Activated CD4-positive, alpha-beta memory T cell treated with anti-CD3 and anti-CD28 coated beads, Interleukin-2, amount 10 ng/mL, durations not matched to agents 7 days and 5 days (primary cell): ENCODE measurements at places on chromosomes 7 and 10. TPM values are rescaled to one million over a fixed set of nuclear protein-coding genes. Genes with fewer than 3 reads are reported as not detected.

- no peak for DNase-seq
- H3K27ac ChIP-seq: no peak overlapping the region
- no peaks in the 10 kb centered on the region for H3K27me3 ChIP-seq
- peaks cover 13% of the 10 kb centered on the region for H3K4me1 ChIP-seq
- no peak overlapping the region for H3K4me3 ChIP-seq
These were observed 43.7 kb upstream of the DGKI start for GRCh38 chr7:137890449-137890921.

DNA sequence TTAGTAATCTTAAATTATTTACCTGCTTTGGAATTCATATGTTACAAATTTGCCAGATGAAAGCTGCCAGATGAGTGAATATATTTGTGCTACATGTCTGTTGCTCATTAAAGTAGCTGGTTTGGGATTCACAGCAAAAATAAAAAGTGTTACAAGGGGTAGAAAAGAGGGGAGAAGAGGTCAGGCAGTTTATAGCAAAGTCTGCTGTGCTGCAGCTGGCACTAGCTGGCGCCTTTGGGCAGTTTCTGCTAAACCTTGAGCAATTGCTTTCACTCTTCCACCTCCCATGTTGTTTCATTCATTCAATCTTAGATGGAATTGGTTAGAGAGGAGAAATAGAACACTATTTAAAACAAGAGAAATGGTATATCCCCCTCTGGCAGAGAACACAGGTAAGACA, 404.1 kb upstream of the LRGUK start:
- no peak for DNase-seq
- no peaks in the 10 kb centered on the region for H3K4me1 ChIP-seq
- H3K4me3 ChIP-seq: no peak overlapping the region
- H3K27ac ChIP-seq: no peak overlapping the region
- no peaks in the 10 kb centered on the region for H3K27me3 ChIP-seq
- H3K36me3 ChIP-seq: peaks cover 2% of the 10 kb centered on the region

- no peak for DNase-seq
- H3K4me3 ChIP-seq: no peak overlapping the region
- no peaks in the 10 kb centered on the region for H3K27me3 ChIP-seq
- no peak overlapping the region for H3K27ac ChIP-seq
- no peaks in the 10 kb centered on the region for H3K4me1 ChIP-seq
- H3K36me3 ChIP-seq: peaks cover 10% of the 10 kb centered on the region
These were observed 11.6 kb downstream of the PANK1 start for GRCh38 chr10:89633484-89633883.

GRCh38 chr10:132607491-132607890, 69.9 kb downstream of the INPP5A start:
- H3K27ac ChIP-seq: no peak overlapping the region
- no peak for DNase-seq
- H3K4me1 ChIP-seq: peaks cover 8% of the 10 kb centered on the region
- H3K36me3 ChIP-seq: no peaks in the 10 kb centered on the region

DNA sequence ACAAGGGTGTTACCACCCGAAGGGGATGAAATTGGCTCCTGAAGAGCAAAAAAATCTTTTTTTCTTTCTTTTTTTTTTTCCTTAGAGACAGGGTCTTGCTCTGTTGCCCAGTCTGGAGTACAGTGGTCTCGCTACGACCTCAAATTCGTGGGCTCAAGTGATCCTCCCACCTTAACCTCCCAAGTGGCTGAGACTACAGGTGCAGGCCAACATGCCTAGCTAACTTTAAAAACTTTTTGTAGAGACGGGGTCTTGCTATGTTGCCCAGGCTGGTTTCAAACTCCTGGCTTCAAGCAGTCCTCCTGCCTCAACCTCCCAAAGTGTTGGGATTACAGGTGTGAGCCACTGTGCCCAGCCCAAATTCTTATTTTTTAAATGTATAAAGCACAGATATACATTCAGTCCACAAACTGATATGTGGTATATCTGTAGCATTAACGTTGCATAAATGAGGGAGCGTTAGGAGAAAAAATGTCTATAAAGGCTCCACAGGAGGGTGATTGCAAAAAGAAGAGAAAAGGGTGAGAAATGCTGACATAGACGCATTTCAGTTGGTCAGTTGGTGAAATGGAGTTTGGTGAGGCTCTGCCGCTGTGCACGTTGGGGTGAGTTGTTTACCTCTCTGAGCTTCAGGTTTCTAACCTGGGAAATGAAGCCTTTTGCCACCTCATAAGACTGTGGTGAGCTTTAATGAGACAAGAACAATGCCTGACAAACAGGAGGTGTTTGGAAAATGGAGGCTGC, 100.7 kb upstream of the PODXL start:
- DNase-seq: no peak

GRCh38 chr10:69202332-69202731, 17.8 kb upstream of the HKDC1 start:
- no peaks in the 10 kb centered on the region for H3K27me3 ChIP-seq
- peak overlapping the region; percentile 75 for H3K27ac ChIP-seq
- peaks cover 64% of the 10 kb centered on the region for H3K4me1 ChIP-seq
- H3K4me3 ChIP-seq: peak overlapping the region; percentile 46

DNA sequence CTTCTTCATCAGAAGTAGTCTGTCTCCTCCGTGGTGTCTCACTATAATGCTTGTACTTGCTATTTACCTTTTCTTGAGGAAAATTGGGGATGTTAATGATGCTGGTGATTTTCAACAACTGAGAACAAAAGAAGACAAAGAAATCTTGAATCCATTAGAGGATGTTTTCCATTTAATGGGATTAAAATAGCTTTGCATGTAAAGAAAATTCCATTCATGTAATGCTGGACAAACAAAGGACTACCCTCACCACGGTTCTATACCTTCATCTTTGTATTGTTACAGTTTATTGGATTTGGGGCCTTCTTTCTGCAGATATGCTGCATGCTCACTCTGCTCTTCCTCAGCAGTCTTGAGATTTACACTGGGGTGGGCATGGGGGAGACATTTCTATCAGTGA, 128.4 kb downstream of the WNT2 start:
- no peaks in the 10 kb centered on the region for H3K27me3 ChIP-seq
- H3K27ac ChIP-seq: no peak overlapping the region
- DNase-seq: no peak
- H3K36me3 ChIP-seq: peaks cover 3% of the 10 kb centered on the region
- no peak overlapping the region for H3K4me3 ChIP-seq
- H3K4me1 ChIP-seq: no peaks in the 10 kb centered on the region

DNA sequence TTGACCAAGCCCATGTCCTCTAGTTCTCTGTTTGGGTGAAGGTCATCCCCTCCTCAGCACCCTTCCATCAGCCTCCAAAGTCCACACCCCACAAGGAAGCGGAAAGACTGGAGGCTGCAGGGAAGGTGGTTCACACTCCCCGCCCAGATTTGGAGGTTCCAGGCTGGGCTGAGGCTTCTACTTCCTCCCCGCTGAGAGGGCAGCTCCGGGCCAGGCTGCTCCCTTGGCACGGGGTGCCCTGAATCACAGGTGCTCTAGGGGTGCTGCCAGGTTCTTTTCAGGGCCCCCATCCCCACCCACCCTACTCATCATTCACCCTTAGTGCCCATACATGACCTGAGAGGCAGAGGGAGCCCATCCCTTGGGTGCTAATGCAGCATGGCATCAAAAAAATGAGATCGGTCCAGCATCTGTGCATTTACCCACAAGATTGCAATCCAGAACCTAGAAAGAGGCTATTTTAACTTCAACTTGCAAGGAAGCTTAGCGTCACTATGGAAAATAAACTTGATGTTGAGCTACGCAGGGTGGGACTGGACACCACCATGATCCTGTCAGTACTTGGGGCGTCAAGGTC, 47.3 kb upstream of the ZMIZ1 start:
- no peaks in the 10 kb centered on the region for H3K36me3 ChIP-seq
- no peak overlapping the region for H3K27ac ChIP-seq
- DNase-seq: no peak

GRCh38 chr7:71286336-71286735, 154.4 kb downstream of the GALNT17 start:
- H3K27me3 ChIP-seq: no peaks in the 10 kb centered on the region
- no peaks in the 10 kb centered on the region for H3K36me3 ChIP-seq
- no peak for DNase-seq
- no peak overlapping the region for H3K4me3 ChIP-seq
- no peaks in the 10 kb centered on the region for H3K4me1 ChIP-seq
- H3K27ac ChIP-seq: no peak overlapping the region

GRCh38 chr10:92689663-92690210, at the start of gene HHEX:
TSS of gene HHEX (plus strand) at chr10:92689955. CDS start at chr10:92689987, 32 bp downstream.
- no peak within 1 kb of the TSS for H3K27ac ChIP-seq
- peak within 1 kb of the TSS; percentile 57 for H3K4me3 ChIP-seq
- DNase-seq: peak; percentile 34
- peaks cover 75% of the 10 kb centered on the region for H3K27me3 ChIP-seq

GRCh38 chr10:93458821-93459257, 23.3 kb downstream of the MYOF start:
- no peak overlapping the region for H3K4me3 ChIP-seq
- no peak overlapping the region for H3K27ac ChIP-seq
- no peaks in the 10 kb centered on the region for H3K27me3 ChIP-seq

GRCh38 chr10:3781468-3782145, 3.4 kb downstream of the KLF6 start:
- H3K27ac ChIP-seq: peak overlapping the region; percentile 98
- peak overlapping the region; percentile 97 for H3K4me3 ChIP-seq
- H3K27me3 ChIP-seq: no peaks in the 10 kb centered on the region
- H3K36me3 ChIP-seq: peaks cover 82% of the 10 kb centered on the region
- DNase-seq: peak; percentile 77
- H3K4me1 ChIP-seq: peaks cover 59% of the 10 kb centered on the region

DNA sequence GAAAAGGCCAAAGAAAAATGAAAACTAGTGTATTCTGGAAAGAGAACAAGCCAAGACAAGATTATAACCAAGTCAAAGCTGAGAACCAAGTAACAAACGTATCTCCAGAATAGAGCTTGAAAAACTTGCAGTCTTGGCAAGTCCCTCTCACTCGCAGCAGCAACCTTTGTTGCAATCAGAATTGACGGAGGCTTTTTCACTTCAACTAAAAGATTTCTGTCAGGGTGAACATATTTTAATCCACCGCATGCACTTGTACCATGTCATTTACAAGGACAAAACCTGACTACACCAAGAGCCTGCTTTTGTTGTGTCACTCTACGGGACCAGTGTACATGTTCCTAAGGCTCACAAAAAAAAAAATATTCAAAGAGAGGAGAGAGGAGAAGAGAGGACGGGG, 122.0 kb downstream of the CHCHD3 start:
- H3K27me3 ChIP-seq: no peaks in the 10 kb centered on the region
- no peak for DNase-seq
- no peak overlapping the region for H3K4me3 ChIP-seq
- no peaks in the 10 kb centered on the region for H3K36me3 ChIP-seq
- no peaks in the 10 kb centered on the region for H3K4me1 ChIP-seq
- no peak overlapping the region for H3K27ac ChIP-seq

DNA sequence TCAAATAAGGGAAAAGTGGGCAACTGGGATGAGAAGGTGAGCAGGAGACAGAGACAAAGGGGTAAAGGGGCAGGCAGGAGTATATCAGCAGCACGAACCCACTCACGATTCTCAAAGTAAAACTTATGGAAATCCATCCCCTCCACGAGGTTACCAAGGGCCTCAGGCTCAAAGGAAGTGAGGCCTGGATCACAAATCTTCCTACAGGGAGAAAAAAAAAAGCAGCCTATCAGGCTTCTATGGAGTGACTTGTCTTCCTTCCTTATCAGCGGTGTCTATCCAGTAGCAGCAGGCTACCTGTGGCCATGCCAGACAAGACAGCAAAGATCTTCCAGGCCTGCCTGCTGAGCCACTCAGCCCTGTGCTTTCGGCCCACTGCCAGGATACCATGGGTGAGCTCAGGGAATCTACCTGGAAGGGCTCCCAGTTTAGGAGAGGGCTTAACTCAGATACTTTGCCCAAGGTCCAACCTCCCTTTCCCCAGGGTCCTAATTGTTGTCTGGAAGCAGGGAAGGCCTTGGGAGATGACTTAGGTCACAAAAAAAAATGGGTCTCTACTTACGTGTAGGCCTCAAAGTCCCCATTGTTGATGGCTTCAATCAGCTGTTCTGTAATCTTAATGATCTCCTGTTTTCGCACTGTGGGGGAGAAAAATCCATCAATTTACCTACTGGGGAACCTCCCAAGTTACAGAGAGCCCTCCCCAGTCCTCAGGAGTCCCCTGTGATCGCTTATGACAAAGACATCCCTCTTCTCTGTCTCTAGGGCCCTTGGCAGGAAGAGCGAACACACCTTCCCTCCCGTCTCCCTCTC, 5.7 kb upstream of the NDST2 start:
- DNase-seq: no peak
- no peaks in the 10 kb centered on the region for H3K27me3 ChIP-seq
- H3K36me3 ChIP-seq: peaks cover 37% of the 10 kb centered on the region
- no peak overlapping the region for H3K27ac ChIP-seq
- no peak overlapping the region for H3K4me3 ChIP-seq

GRCh38 chr7:2299131-2299829, 15.0 kb downstream of the SNX8 start:
- no peaks in the 10 kb centered on the region for H3K36me3 ChIP-seq
- peaks cover 18% of the 10 kb centered on the region for H3K4me1 ChIP-seq
- DNase-seq: peak; percentile 17

- H3K4me1 ChIP-seq: no peaks in the 10 kb centered on the region
- no peak for DNase-seq
- H3K4me3 ChIP-seq: no peak overlapping the region
- H3K36me3 ChIP-seq: no peaks in the 10 kb centered on the region
- H3K27ac ChIP-seq: no peak overlapping the region
- no peaks in the 10 kb centered on the region for H3K27me3 ChIP-seq
These were observed 135.0 kb upstream of the INHBA start for GRCh38 chr7:41837916-41838315.

DNA sequence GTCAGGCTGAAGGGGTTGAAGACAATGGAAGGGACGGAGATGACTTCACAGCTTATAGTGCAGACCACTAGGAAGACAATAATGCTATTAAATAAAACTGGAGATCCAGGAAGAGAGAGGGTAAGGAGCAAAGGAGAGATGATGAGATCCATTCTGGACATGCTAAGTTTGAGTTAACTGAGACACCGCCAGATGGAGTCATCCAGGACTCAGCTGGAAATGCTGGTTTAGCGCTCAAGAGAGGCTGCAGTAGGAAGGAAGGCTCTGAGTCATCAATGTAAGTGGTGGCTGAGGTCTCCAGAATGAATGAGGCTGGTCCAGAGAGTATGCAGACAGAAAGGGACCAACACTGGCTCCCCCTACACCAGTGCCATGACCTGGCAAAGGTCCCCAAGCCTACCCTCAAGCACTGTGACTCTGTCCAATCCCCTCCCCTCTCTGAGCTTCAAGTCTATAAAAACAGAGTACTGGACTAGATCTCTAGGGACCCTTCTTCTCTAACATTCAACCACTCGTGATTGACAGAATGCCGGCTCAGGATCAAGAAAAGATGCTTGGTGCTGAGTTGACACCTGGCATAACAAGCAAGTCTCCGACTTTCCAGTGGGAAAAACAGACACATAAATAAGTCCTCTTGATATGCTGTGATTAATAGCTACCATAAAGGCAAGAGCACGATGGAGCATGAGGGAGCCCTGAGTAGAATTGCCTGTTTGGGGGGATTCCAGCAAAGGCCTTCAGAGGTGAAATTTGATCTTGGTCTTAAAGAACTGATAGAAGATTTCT, 8.9 kb downstream of the GFRA1 start:
- H3K4me1 ChIP-seq: no peaks in the 10 kb centered on the region
- DNase-seq: no peak
- no peak overlapping the region for H3K27ac ChIP-seq
- H3K4me3 ChIP-seq: no peak overlapping the region

GRCh38 chr7:28813243-28813962, 144.7 kb downstream of the TRIL start:
- H3K4me3 ChIP-seq: no peak overlapping the region
- H3K4me1 ChIP-seq: no peaks in the 10 kb centered on the region
- H3K36me3 ChIP-seq: no peaks in the 10 kb centered on the region
- no peak overlapping the region for H3K27ac ChIP-seq

The TMEM184A gene
- total RNA-seq: not detected

The SUV39H2 gene
- 25.2 TPM for total RNA-seq

The DYDC2 gene
- not detected for total RNA-seq

The GFRA1 gene
- not detected for total RNA-seq

The PKD2L1 gene
- total RNA-seq: 0.18 TPM
